Activated CD4-positive, alpha-beta T cell treated with anti-CD3 and anti-CD28 coated beads for 48 hours (primary cell): ENCODE measurements at places on chromosomes 3 and 15.

DNA sequence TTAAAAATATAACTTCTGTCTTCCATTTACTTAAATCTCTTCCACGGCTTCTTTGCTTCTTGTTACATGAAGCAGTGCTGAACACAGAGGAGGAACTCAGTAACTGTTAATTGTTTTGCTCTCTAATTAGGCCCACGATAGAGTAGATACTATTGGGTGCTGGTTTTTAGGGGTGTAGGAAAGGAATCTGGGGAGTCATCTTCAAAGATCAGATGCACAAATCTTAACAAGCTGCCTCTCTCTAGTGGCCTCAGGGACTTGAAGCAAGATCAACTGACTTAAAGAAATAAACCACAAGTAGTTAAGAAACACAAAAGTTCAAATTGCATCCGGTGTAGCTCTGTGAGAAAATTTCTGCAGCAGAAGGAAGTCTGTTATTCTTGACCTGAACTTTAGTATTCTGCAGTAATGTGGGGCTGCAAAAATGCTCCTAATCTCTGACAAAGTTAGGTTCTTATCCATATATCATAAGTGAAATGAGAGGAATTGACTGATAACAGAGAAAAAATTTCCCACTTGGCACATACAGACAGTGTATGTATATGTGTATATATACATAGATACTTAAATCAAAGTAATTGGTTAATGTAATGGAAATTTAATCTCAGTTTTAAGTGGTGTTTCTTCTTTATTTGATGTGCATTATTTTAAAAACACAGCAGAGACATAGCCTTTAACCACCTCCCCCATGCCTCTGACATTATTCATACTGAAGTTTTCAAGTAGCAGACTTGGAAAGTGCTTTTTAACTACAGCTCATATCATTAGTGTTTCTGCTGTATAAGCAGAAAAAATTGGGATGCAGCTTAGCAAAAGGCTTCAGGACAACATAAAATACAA, 51.8 kb downstream of the CHST2 start:
- no peak for DNase-seq

DNA sequence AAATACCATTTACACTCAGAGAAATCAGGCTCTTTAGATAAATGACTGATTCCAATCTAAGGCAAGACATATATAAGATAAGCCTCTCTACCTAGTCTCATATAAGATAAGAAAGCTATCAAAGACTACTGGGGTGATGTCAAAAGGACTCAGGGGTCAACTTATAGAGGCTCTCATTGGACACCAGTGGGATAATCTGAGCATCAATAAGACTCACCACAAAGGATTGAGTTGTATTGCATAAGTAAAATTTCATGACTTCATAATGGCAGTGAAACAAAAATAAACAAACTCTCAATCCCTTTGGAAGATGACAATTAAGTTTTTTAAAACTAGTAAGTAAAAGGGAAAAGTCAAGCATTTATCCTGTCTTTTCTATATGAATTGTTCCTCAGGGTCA, 317.8 kb downstream of the SHQ1 start:
- no peak for DNase-seq

- no peak for DNase-seq
Measured at GRCh38 chr15:84953136-84953535, 28.5 kb upstream of the PDE8A start.

- DNase-seq, result no peak
Measured at GRCh38 chr3:132966374-132966773, 71.8 kb upstream of the TMEM108 start.

DNA sequence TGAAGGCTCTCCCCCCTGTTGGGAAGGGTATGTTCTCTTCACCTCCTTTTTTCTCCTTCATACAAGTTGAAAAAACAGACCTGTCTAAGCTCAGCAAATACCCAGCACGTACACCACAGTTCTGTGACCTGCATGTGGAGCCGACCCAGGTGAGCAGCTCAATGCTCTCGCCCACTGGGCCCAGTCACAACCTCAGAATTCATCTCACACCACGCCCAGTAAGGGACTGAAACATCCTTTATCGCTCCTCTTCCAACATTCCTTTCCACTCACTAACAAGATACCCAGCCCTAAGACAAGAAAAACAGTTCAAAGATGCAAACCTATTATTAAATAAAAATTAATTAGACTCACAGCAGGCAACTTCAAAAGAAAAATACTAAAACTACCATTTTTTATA, 68.9 kb downstream of the FOXP1 start:
- DNase-seq, result no peak

- DNase-seq, result no peak
Measured at GRCh38 chr3:196063971-196064370, 17.9 kb downstream of the TFRC start.

GRCh38 chr15:39078026-39078425, 502.9 kb upstream of the THBS1 start:
- no peak for DNase-seq

GRCh38 chr3:72336821-72337479, 511.3 kb downstream of the SHQ1 start:
- DNase-seq, result no peak

- DNase-seq, result no peak
Measured at GRCh38 chr15:97036301-97036700, 705.8 kb downstream of the NR2F2 start.

DNA sequence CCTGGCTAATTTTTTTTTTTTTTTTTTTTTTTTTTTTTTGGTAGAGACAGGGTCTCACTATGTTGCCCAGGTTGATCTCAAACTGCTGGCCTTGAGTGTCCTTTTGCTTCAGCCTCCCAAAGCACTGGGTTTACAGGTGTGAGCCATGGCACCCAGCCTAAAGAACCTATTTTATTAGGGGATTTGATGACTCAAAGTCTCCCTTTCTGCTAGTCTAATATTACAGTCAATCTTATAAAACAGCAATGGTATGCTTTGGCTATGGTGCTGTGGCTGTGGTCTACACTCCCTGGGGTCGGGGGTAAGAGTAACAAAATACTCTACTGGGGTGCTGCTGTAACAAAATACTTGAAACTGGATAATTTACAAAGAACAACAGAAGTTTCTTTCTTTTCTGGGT, 44.8 kb downstream of the ZNF589 start:
- DNase-seq, result no peak

GRCh38 chr3:9028134-9028533, 64.9 kb upstream of the RAD18 start:
- DNase-seq, result no peak

DNA sequence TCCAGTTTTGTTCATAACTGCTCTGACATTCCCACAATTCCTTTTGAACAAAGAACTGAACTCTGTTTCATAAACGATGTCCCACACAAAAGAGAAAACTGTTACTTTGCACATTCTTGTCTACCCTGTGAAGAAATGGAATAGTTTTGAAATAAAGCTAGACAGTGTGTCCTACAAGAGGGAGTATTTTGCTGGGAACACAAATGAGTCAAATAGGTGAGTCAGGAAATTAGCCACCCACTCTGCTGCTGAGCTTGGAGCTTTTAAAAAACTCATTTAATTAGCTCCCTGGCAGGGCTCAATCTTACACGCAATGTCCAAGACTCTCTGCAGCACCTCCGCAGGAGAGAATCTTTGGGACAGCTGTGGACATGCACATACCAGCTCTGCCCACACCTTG, 193.4 kb downstream of the SLC9A9 start:
- no peak for DNase-seq

- no peak for DNase-seq
Measured at GRCh38 chr3:5282703-5283102, 95.2 kb downstream of the EDEM1 start.

DNA sequence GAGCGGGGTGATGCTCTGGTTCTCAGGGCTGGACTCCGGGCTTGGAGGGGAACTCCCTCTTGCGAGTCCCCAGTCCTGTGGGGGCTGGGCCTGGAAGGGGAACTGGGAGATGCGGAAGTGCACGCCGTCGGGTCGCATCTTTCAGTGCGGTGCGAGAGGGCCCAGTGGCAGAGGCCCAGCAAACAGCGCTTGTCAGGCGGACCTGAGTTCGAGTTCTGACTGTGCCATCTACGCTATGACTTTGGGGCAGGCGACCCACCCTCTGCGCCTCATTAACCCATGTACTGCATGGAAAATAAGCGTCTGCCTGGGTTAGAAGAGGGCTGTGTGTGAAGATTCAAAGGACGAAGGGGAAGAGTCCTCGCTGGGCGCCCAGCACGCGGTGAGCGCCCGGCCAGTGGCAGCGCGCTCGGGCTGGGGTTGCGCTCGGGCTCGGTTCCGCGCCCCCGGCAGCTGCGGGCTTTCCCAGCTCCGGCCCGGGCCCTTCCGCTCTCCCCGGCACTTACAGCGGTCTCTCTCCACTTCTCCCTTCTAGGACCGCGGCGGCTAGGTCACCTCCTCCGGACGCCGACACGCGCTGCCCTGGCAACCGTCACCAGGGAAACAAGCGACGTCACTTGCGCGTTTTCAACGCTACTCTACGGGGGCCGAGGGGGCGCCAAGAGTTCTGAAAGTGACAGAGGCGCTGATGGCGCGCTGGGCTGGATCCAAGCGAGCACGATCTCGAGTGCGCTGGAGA, at the start of gene CCDC13:
CCDC13 (minus strand) TSS at position 584 of the 739 bp plus-strand sequence. CDS start 14,908 bp downstream, outside the sequence.
- peak; percentile 95 for DNase-seq

- DNase-seq, result no peak
Measured at GRCh38 chr3:54376939-54377578, 254.7 kb downstream of the CACNA2D3 start.

DNA sequence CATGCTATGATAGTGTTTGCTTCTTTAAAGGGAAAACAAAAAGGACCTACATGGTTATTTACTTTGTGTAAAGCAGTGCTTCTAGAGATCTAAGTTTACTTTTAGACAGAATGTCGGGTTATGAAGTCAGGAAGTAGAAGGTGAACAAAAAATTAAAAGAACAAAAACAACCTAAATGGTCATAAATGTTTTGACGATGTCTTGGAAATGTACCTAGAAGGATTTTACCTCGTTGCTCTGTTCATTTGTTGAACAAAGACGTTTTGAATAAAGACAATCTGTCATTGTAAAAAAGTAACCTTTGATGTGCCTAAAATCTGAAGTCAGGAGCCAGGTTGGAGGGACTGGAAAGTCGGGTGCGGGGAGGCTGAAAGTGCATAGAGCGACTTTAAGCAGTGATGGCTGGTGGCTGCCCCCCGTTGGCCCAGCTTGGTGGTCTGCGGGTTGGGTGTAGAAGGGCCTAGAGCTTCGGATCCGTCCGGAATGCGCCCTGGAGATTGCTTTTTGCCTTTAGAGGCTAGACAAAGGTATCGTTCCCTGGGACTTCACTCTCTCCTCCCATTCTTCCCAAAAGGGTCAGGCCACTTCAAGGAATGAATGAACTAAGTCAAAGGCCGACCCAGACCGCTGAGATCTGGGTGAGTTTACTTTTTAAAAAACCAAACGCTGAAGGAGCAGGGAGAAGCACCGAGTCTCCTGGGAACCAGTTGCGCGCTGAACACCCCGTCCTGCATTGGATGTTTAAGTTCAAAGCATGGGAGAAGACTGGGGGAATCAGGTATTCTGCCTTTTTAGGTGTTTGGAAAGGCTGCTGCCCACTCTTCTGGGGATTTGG, 2.1 kb downstream of the SOX14 start:
- DNase-seq, result no peak

- no peak for DNase-seq
Measured at GRCh38 chr15:80518522-80518921, 114.3 kb downstream of the ARNT2 start.

- DNase-seq, result no peak
Measured at GRCh38 chr3:179819379-179819778, 166.5 kb downstream of the USP13 start.

- DNase-seq, result peak; percentile 27
Measured at GRCh38 chr3:49476563-49476962, 6.5 kb downstream of the DAG1 start.

DNA sequence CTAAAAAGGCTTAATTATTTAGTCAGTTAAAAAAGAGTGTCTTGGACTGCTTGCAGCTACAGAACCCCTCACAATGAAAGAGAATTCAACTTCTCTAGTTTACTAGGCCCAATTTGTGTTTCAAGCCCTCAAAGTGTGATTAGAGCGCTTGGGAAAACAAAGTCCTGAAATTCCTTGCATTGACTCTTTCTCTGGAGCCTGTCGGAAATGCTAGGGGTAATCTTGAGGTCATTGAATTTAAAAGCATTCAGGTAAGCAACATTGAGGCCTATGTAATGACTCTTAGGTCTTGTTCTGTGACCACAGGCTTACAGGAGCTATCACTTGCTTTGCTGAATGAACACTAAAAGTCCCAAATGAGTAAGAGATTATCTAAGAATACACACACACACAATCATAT, 186.0 kb downstream of the NLGN1 start:
- DNase-seq, result no peak

GRCh38 chr15:90178468-90179435, 22.4 kb upstream of the SEMA4B start:
- DNase-seq, result no peak

DNA sequence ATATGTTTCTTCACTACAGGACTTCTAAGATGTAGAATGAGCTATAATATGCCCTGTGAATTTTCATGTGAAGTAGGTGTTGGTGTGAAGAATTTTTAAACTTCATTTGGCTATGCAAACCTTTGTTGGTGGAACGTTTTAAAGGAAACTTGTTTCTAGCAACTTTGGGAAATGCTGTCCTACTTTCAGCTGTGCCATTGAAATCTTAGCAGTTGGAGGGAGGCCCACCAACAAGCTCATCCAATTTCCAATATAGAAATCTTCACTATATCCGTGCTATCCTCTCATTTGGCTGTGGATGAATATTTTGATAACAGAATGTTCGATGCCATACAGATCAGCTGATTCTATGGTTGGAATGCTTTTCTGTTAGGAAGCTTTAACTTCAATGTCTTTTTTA, 51.3 kb downstream of the GRM7 start:
- DNase-seq, result no peak

- DNase-seq, result no peak
Measured at GRCh38 chr3:72129501-72130094, 344.6 kb upstream of the PROK2 start.

DNA sequence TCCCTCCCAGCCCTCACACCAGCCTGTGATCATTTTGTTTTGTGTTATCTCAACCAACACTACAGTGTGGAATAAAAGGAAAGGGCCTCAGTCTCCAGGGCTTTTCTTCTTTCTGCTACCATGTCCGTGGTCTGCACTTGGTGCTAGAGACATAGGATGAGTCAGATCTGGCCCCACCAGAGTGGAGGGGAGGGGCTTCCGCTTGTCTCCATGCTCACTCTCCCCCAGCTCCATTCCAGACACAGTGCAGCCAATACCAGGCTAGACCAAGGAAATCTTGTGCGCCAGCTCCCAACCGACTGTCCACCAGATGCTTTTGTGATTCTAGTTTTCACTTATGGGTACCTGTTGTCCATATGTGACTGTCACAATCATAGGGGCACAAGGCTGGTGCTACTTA, 51.9 kb upstream of the TMEM115 start:
- no peak for DNase-seq

DNA sequence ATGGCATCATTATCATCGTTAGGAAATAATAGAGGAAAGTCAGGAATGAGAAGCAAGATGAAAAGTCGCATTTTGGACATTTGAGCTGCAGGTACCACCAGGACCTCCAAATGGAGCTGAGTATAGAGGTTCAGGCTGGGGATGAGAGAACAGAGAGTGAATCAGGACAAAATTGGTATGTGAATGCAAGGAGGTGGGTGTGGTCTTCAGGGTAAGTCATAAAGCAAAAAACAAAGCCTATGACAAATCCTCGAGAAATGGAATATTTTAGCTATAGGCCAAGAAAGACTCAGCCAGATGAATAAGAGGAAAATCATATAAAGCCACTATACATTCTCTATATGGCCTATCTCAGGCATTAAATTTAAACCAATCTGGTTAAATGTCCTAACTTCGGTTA, 841.3 kb downstream of the ROBO1 start:
- no peak for DNase-seq

- DNase-seq, result no peak
Measured at GRCh38 chr15:64158363-64159134, 4.3 kb downstream of the PPIB start.
